ENCODE measurements at places on chromosomes 7 and 10.
A peak's percentile ranks its signal among the peaks of the same experiment; 100 is the strongest.

DNA sequence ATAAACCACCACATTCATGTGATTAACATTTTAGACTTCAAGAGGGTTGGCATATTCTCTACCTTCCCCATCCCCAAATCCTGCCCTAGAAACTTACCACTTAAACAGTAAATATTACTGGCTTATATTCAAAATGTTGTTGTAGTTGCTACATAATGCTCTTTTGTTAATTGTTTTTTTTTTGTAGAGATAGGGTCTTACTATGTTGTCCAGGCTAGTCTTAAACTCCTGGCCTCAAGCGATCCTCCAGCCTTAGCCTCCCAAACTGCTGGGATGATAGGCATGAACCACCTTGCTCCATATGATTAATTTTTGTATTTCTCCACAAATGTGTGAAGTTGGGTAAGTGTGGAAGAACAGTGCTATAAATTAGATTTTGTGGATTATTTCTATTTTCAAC lies 6.5 kb downstream of the PDK4 start:
- no peaks in the 10 kb centered on the region for H3K36me3 ChIP-seq
- H3K4me3 ChIP-seq = no peak overlapping the region
- H3K4me1 ChIP-seq = no peaks in the 10 kb centered on the region

GRCh38 chr7:46764100-46764936 lies 817.6 kb downstream of the TNS3 start:
- H3K4me1 ChIP-seq = no peaks in the 10 kb centered on the region
- no peak overlapping the region for H3K27ac ChIP-seq
- no peak overlapping the region for H3K4me3 ChIP-seq
- H3K36me3 ChIP-seq = no peaks in the 10 kb centered on the region
- DNase-seq = no peak

DNA sequence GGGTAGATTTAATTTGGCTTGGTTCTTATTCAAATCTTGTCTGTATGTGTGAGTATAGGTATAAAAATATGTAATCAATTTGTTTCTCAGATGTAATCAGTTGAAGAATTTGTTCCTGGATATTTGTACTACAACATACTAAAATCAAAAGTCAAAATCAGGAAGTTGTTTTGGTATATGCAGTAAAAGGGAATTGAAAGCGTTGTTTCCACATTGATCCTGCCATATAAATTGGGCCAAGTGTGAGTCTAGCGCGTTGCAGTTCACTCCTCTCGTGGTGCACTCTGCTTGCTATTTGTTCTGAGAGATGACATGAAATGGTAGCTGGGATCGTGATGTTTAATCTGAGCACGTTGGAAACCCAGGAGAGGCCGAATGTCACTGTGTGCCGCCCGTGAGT lies 55.9 kb downstream of the SHH start:
- DNase-seq = no peak
- peaks cover 11% of the 10 kb centered on the region for H3K4me1 ChIP-seq
- H3K27ac ChIP-seq = no peak overlapping the region
- H3K4me3 ChIP-seq = no peak overlapping the region
- H3K36me3 ChIP-seq = no peaks in the 10 kb centered on the region

GRCh38 chr7:105060437-105060836 lies 46.4 kb downstream of the KMT2E start:
- no peaks in the 10 kb centered on the region for H3K27me3 ChIP-seq
- no peaks in the 10 kb centered on the region for H3K36me3 ChIP-seq

DNA sequence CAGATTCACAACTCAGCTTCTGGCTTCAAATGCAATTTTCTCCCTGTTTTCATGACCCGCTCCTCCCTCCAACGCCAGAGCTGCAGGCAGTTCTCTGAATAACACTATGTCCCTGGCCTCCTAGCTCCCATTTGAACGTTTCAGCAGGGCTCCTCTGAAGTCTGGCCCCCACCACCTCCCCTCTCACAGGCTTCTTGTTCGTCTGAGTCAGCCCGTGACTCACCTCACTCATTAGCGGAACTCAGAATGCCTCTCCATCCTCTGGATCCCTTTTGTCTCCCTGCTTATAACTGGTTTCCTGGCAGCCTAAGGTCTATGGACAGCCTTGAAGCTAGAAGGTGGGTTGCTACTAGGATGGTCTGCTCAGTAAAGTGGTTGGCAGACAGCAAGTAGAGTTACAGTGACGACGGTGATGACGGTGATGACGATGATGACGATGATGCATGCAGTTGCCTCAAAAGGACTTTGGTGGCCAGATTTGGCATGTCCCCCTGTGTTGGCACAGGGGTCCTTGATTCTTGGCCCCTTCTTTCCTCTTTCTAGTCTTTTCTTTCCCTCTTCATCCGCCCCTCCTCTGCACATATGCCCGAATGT lies 83.3 kb upstream of the MKLN1 start:
- no peaks in the 10 kb centered on the region for H3K36me3 ChIP-seq
- no peaks in the 10 kb centered on the region for H3K27me3 ChIP-seq
- peak; percentile 93 for DNase-seq
- H3K4me1 ChIP-seq = peaks cover 2% of the 10 kb centered on the region

DNA sequence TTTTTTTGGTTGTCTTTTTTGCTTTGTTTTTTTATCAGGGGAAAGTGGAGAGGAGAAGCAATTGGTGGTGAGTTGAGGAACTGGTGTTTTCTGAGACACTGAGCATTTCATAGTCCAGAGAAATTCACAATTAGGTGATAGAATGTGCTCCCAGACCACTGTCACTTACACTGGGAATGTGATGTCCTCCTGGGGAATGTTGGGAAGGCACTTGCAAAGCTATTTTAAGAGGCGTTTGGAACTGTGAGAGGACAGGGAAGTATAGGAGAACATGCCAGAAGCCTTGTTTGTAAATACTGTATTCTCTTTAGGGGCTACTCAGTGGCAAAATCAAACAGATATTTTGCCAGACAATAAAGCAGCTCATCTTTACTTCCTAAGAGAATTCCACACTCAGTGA lies 16.0 kb downstream of the CHRM2 start:
- no peaks in the 10 kb centered on the region for H3K36me3 ChIP-seq
- no peak overlapping the region for H3K4me3 ChIP-seq
- no peaks in the 10 kb centered on the region for H3K4me1 ChIP-seq
- H3K27me3 ChIP-seq = no peaks in the 10 kb centered on the region

DNA sequence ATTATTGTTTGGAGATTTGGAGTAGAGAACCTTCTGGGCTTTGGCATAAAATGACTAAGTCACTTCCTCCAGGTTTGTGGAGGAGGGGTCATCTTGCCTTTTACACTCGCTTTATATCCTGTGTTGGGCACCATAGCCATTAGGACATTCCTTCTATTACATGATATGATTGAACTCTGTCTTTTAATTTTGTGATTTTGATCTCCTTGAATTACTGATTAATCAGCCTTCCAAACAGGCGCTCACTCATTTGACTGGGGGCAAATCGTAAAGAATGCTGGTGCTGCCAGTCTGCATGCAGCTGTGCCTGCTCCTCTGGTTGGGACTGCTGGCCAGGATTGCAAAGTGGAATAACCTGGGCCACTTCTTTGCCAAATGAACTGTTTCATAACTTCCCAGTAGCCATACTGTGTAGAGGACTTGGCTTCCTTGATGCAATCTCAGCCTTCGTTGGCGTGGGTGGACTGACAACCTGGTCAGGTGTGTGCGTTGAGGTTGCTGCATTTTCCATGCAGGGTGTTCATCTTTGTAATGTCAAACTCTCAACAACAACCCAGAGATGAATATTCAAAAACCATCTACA lies 65.9 kb upstream of the RAB11FIP2 start:
- H3K36me3 ChIP-seq = no peaks in the 10 kb centered on the region
- no peaks in the 10 kb centered on the region for H3K27me3 ChIP-seq
- no peak overlapping the region for H3K4me3 ChIP-seq
- H3K27ac ChIP-seq = no peak overlapping the region
- DNase-seq = no peak

GRCh38 chr7:51160411-51160810 lies 156.2 kb downstream of the COBL start:
- H3K4me1 ChIP-seq = no peaks in the 10 kb centered on the region
- H3K4me3 ChIP-seq = no peak overlapping the region
- H3K27ac ChIP-seq = no peak overlapping the region
- H3K36me3 ChIP-seq = no peaks in the 10 kb centered on the region
- H3K27me3 ChIP-seq = no peaks in the 10 kb centered on the region

DNA sequence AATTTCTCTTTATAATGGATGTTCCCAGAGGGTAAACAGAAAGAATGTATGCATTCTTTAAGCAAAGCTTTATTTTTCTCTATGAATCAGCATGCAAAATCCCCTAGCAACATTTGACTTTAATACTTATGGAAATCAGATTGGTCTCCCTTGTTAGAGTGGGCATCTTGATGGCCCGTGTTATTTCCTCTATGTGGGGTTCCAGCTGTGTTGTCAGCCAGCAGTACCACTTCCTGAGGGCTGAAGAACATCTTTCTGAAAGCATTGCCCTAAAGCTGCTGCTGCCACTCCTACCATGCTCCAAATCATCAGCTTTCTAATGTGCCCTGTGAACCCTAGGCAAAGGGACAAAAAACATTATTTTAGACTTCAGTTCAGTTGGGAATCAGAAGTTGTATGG lies 70.4 kb upstream of the HECTD2 start:
- no peak overlapping the region for H3K4me3 ChIP-seq
- no peak overlapping the region for H3K27ac ChIP-seq
- no peaks in the 10 kb centered on the region for H3K36me3 ChIP-seq
- no peak for DNase-seq

- no peaks in the 10 kb centered on the region for H3K27me3 ChIP-seq
- no peak overlapping the region for H3K27ac ChIP-seq
- no peaks in the 10 kb centered on the region for H3K36me3 ChIP-seq
- DNase-seq = peak; percentile 69
Observed at GRCh38 chr7:148142660-148143248, 447.8 kb upstream of the C7orf33 start.

DNA sequence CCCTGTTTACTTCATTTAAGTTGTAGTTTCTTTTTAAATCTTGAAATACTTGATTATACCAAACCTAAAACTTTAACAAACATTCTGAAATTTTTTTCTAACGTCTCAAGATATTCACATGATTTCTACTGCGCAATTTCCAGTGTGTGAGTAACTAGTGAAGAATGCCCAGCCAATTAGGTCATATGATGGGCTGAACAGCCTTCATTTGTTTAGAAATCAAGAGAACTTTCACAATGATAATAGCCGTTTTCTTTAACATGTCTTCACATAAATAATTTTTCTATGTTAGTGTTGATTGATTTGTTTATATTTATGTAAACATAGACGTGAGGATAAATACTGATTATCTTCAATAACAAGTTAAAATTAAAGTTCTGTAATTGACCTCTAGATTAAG lies 21.8 kb downstream of the STAM start:
- H3K36me3 ChIP-seq = no peaks in the 10 kb centered on the region
- no peaks in the 10 kb centered on the region for H3K4me1 ChIP-seq
- no peaks in the 10 kb centered on the region for H3K27me3 ChIP-seq
- no peak overlapping the region for H3K27ac ChIP-seq
- peak; percentile 45 for DNase-seq
